ENCODE measurements at places on chromosomes 4 and X.

GRCh38 chr4:118277243-118277642, 75.6 kb downstream of the PRSS12 start:
- DNase-seq: no peak

GRCh38 chr4:169620880-169621248, 486 bp downstream of the CLCN3 start:
- peak; percentile 10 for DNase-seq

- no peak for DNase-seq
Observed at GRCh38 chrX:13068651-13069050, 24.2 kb upstream of the FAM9C start.

- DNase-seq: peak; percentile 12
Observed at GRCh38 chr4:85842540-85842939, 367.6 kb downstream of the ARHGAP24 start.

DNA sequence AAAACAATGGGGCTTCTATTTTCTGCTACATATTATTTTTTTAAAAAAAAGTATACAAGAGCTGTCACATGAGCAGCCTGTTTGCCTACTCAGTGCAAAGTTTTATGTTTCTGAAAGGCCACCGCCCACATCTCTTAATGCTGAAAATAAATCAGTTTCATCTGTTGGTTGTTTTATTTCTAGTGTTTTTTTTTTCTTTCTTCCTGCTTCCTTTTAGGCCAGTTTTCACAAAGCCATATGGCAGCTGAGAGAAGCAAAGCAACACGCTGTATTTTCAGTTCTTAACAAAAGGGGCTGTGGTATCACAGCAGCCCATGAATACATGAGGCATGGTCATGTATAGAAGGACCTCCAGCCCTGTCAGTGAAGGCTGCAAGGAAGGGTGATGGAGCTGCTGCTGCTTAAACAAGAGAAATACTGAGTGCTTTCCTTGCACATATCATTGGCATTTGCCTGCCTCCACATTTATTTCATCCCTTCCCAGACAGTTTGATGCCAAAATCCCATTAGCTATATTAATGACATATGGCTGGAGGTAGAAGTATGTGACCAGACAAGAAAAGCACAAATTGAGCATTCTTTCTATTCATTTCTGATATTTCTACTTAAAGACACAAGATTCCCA, 172.5 kb downstream of the PCDH18 start:
- no peak for DNase-seq

DNA sequence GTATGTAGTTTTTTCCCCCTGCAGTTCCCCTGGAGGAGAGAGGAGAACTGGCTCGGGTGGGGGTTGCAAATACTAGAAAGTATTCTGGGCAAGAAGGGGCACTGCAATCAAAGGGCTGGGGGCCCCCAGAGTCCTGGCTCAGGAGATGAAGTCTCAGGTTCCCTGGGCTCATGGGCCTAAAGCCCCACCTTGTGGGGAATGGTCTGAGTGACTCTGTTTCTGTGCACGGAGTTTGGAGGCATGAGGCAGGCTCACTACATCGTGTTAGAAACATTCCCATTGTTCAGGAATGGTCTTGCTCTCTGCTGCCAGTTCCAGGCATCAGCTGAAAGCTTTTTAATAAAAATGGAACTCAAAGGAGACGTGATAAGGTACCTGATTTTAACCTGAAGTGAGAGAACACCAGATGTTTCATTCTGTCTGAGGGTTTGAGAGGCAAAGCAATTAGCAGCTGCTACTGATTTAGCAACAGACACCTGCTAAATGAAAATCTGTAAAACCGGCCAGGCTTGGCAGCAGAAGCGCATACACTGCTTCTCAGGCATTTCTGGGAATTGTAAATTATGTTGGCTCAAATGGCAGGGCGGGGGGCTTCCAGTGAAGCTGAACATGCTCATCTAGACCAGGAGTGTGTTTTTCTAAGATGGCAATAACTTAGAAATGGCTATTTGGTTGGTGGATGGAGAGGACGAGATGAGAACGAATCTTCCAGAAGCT, 122.7 kb downstream of the TMEM164 start:
- DNase-seq: peak; percentile 24

DNA sequence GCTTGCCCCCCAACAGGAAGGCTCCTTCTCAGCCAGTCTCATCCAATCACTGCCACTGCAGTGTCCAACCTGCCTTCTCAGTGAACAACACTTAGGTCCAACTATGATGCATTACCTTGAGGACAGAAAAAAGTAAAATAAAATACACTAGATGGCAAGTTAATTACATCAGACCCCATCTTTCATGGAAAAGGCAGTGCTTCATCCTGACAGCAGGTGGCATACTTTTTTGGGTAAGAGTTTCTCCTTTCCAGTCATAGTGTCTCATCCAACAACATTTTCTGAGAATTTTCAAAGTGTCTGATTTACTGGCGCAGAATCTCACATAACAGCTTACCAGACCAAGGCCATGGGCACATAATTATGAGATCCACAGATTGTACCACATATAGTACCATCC, 1742.8 kb downstream of the PCDH7 start:
- DNase-seq: peak; percentile 47

DNA sequence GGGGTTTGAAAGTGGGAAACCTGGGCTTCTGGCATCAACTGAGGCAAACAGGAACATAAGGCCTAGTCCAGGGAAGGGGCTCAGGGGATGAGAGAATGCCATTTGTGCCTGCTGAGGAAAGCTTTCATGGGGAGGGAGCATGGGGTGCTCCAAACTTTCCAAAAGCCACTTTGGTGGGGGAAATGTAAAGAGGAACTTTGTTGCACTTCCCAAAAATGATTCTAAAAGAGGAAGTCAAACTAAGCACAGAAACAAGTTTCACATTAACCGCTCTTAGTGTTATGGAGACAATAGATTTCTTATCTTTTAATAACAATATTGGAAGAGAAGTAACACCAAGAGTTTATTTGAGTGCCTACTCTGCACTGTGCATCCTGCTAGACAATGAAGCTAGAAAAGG, 32.3 kb downstream of the GAB3 start:
- DNase-seq: no peak

- DNase-seq: no peak
Observed at GRCh38 chrX:15194146-15194545, 75.7 kb downstream of the ASB9 start.

DNA sequence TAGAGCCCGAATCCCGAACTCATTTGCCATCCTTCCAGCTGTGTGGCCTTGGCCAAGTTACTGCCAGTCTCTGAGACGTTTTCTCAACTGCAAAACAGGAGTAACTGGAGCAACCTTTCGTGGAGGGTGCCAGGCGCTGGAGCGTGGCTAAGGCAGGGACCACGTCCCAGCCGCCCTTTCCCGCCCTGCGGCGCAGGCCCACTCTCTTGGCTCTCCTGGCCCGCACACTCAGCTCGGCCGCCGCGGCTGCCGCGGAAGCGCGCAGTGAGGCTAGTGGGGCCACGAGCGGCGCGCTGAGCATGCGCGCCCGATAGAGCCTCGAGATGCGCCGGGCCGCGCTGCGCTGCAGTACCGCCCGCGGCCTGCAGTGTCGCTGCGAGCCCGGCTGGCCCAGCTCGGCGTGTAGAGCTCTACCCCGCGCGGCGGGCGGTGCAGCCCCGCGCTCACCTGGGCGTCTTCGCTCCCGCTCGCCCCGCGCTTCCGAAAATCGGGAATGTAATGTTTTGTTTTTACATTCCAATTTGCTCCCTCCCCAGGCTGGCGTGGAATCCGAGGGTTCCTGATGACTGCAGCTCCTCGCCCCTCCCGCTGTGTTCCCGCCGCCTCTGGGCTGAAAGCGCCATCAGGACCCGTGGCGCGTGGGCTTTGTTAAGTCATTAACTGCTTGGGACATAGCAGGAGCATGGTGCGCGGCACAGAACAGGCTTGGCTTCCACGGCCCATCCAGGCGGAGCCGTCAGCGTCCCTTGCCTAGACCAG, 4.0 kb upstream of the ZNF518B start:
- no peak for DNase-seq

- no peak for DNase-seq
Observed at GRCh38 chrX:79107891-79108718, 36.4 kb upstream of the GPR174 start.

- DNase-seq: no peak
Observed at GRCh38 chr4:142929526-142929925, 83.4 kb upstream of the INPP4B start.

DNA sequence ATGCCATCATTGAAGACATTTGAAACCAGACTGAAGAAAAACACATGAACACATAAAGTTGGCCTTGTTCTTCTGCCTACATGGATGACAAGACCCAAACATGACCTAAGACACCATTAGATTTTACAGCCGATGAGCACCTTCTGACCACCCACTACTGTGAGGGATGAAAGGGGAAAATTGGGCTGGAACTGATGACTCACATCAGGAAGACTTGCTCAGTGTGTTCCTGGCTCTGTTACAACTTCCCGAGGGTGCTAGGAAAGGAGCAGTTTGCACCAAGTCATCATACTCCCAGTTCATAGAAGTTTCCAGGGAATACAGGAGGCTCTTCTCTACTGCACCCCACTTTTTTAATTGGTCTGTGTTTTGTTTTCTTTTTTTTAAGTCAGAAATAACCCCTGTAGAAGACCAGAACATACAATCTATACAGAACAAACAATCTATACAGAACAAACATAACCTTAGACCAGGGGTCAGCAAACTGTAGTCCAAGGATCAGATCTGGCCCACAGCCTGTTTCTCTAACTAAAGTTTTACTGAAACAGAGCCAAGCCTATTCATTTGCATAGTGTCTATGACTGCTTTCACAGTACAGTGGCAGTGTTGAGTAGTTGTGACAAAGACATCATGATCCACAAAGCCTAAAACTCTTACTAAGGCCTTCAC, 25.3 kb downstream of the BTC start:
- DNase-seq: peak; percentile 89

DNA sequence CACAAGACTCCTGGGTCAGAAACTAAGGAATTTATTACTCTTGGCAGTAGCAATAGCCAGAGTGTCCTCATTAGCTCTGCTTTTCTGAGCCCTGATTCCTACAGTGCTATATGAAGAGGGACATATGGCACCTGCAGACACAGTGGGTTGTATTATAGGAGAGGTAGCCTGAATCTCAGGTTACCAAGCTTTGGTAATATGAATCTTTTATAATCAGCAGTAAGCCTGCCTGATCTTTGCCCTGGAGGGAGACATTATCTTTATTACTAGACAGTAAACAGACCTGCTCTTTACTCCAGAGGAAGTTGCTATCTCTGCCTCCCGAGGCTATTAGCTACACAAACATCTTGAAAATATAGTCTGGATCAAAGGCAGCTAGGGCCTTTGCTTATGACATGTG, 62.5 kb upstream of the HOPX start:
- DNase-seq: peak; percentile 76

DNA sequence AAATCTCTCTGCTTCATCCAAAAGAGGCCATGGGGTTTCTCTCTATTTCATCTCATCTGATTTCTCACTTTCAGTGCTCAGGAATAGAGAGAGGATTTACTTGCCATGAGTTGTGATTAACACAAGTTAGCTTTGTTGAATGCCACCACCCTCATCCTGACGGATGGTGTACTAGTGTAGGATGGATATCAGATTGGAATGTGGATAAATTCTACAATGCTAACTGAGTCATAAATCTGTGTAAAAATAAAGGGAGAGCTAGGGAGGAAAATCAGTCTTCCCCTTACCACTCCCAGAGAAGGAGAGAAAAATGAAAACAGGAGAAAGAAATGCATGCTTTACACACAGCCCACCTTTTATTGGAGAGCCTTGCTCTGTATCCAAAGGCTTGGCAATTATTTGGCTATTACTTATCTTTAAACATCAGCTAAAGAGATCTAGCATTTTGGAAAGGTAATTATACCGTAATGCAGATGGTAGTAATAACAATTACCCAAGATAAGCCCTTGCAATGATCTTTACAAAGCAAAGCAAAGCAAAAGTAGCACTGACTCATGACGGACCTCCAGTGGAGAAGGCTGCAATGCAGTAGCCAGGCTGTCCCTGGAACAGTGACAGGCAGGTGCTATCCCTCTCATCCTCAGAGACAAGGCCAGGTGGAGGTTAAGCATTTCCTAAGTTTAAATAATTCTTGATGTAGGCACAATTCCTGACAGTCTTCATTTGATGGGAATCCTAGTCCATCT, 306.3 kb upstream of the PPARGC1A start:
- no peak for DNase-seq

- no peak for DNase-seq
Observed at GRCh38 chr4:176526704-176527103, 206.9 kb downstream of the SPCS3 start.

DNA sequence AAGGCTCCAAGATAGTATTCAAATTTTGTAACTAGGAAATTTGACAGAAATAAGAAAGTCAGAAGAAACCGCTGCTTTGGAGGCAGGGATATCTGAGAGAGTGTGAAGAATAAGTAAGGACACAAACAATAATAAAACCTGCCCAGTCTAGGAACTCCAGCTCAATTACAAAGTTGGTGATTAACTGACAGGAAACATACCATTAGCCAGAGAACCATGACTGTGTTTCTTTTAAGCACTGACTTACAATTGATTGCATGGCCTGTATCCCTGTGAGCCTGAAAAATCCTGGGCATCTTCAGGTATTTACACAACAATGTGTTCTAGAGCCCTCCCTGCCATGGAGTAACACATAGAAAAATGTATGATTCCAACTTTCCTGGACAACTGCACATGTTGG, 127.4 kb downstream of the GRIA3 start:
- DNase-seq: no peak

All from PC-3 (cell line).